Endodermal cell (in vitro differentiated cells): ENCODE measurements at places on chromosomes 7 and 10.
A peak's percentile ranks its signal among the peaks of the same experiment; 100 is the strongest.

GRCh38 chr10:34341473-34341872 lies 473.6 kb downstream of the PARD3 start:
- DNase-seq: no peak

- peak; percentile 79 for DNase-seq
These were observed 97.4 kb downstream of the C10orf105 start for GRCh38 chr10:71622154-71622526.

- no peak for DNase-seq
These were observed 35.9 kb downstream of the TCF7L2 start for GRCh38 chr10:112985690-112986543.

DNA sequence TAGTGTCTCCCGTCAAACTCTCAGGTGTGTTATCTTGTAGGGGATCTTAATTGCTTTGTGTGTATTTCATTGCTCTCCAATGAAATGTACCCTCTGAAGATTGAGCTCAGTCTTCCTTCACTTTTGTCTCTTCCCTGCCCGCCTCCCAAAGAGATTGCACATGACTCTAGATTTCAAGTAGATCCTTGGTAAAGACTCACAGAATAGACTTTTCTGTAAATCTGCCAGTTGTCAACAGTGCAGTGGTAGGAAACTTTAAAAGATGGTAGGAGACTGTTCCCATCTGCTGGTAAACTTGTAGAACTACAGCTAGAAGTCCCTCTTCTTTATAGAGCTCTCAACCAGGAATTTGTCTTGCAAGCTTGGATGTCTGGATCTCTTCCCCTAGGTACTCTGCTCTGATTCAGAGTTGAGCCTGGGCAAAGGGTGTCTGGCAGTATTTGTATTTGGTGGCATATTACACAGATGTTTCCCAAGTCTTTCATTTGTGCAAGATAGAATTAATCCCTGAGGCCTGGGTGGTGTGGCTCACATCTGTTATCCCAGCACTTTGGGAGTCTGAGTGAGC lies 9.6 kb downstream of the CCL26 start:
- DNase-seq: no peak
